Astrocyte (in vitro differentiated cells and primary cell): ENCODE measurements at places on chromosomes 1 and 21. TPM values are rescaled to one million over a fixed set of nuclear protein-coding genes. Genes with fewer than 3 reads are reported as not detected.

DNA sequence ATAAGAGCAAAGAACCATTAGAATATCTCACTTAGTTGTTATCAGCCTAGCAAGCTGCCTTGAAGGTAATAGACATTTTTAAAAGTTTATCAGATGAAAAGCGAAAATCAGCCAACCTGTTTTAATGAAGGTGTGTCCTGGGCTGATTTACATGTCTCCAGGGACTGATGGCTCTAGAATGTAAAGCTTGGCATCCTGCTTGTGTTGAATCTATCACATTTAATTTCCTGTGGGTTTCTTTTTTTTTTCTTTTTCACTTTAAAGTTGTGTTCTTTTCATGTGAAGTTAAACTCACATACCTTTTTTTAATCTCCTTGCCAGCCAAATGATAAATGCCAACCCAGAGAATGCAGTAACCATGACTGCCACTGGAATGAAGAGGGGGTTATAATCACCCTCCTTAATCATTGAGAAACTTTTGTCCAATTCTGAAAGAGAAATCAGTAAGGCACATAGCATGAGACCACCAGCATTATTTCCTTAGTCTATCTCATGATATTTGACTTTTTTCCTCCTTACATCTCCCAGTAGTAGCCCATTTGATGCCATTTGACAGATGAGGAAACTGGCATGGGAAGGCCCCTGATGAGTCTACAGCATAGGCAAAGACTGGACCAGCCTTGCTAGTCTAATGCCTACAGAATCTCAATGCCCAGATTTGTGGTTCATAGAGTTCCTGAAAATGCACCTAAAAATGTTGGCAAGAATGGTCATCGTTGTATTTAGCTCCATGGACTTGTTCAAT lies 10.0 kb downstream of the SELL start:
- no peak for DNase-seq

- DNase-seq = no peak
Measured at GRCh38 chr1:8217011-8217711, 100.8 kb upstream of the SLC45A1 start.

DNA sequence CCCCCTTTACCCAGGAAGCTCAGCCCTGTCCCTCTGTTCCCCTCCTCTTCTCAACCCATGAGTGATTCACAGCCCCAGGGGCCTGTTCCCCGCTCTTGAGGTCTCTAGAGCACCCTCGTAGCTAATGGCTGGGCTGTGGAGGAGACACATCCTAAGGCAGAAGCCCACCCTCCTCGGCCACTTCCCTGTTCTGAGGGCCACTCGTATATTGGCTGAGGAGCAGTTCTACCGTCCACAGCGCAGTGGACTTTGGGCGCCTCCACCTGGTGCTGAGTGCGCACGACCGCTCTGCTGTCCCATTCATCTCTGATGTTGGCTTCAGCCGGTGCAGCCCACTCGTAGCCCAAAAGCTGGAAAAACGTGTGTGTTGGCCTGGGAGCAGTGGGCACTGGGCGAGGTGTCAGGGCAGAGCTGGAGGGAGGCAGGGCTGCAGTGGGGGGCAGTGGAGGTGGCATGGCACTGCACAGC lies 24.5 kb upstream of the PKP1 start:
- DNase-seq = no peak

DNA sequence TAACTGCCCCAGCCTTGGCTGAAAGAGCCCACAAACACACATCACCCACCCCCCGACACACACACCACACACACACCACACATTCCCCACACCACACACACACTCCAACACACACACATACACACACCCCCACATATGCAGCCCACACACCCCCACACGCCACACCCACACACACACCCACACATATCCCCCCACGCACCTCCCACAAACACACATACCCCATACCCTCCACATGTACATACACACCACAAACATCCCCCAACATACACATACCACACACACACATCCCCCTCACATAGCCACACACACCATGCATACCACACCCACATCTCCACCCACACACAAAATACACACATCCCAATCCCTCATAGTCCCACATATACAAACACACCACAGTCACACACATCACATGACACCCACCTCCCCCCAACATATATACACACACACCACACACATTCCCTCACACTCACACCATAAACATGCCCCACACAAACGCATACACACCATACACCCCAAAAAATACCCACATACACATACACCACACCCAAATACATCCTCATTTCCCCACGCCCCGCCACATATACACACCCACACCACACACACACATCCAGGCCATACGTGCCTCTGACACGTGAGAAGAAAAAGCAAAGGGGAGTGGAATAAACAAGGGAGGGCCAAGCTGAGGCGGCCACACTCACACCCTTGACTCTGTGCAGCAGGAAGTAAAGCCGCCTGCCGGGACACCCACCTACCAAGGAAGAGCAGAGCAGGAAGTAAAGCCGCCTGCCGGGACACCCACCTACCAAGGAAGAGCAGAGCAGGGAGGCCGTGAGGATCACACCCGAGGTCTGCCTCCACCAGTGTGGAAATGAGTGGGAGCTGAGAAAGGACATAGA lies 53.7 kb downstream of the HSF2BP start:
- DNase-seq = no peak

- no peak for DNase-seq
Measured at GRCh38 chr21:45097827-45098387, 23.5 kb downstream of the ADARB1 start.

DNA sequence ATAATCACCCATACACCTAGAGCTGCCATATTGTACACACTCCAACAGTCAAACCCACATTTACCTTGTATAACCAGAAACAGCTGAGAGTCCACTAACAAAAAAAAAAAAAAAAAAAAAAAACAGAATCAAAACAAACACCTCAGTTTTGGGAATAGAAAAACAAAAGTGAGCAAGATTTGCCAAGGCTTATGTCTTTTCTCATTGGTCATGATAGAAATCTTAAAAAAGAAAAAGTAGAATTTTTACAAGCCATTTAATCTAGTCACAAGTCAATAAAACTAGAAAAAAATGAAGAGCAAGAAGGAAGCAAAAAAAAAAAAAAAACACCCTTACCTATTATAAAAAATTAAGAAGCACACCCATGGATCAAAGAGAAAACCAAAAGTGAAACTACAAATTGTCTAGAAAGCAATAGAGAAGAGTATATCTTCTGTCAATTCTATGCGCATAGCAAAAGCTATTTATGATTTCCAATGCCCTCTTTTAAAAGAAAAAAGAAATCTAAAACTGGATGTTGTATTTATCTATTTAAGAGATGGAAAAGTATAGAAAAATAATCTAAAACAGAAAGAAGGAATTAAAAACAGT lies 113.2 kb upstream of the GALNT2 start:
- DNase-seq = no peak

DNA sequence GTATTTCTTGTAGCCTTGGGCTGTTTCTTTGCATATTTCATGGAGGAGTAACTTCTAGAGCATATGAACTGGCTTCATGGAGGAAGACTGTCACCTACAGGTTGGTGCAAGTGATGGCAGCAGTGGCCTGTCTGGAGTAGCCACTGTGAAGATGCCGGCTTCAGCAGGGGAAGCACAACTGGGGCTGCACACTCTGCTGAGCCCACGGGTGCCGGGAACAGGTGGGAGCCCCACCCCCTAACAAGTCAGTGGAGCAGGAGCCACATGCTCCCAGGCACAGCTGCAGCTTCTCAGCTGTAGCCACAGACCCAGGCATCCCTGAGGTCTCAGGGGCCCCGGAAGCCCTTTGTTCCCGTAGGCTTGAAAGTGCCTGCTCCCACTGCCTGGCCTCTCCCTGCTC lies 43.2 kb upstream of the C1orf185 start:
- no peak for DNase-seq

DNA sequence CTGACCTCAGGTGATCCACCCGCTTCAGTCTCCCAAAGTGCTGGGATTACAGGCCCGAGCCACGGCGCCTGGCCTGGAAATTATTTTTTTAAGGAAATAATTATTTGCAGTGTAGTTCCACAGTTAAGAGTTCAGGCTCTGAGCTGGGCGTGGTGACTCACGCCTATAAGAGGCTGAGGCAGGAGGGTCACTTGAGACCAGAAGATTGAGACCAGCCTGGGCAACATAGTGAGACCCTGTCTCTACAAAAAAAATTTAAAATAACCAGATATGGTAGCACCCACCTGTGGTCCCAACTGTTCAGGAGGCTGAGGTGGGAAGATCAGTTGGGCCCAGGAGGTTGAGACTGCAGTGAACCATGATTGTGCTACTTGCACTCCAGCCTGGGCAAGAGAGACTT lies 13.9 kb downstream of the H3-3A start:
- no peak for DNase-seq

DNA sequence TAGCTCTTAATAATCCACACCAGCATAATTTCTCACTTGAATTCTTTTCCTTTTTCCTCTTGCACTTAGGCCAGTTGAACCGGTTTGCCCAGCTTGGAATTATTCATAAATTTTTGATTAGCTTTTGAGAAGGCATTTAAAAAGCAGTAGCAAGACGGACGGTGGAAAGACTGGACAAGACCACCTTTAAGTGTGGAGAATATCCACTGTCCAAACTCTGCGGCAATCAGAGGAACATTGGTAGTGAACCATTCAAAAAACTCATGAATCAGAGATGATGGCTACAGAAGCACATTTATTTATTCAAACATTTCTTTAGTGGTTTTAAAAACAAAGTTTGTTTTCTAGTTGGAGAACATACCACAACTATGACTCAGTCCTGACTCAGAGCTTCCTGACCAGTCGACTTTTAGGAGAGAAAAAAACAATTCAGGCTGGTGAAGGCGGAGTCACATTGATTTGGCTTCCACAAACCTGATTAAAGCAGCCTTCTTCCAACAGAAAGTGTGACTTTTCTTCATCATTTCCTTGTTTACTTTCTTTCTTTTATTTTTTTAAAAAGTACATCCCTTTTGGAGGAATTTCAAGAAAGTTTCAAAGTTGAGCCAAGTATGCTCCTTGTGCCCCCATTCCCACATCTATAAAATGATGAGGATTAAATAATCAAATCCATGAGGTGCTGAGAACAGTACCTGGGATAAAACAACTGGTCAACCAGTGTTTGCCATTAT lies 128.8 kb downstream of the ADSS2 start:
- peak; percentile 95 for DNase-seq

GRCh38 chr1:81299892-81300291 lies 500.8 kb upstream of the ADGRL2 start:
- no peak for DNase-seq

GRCh38 chr1:28790377-28791035 lies 21.5 kb upstream of the OPRD1 start:
- no peak for DNase-seq

DNA sequence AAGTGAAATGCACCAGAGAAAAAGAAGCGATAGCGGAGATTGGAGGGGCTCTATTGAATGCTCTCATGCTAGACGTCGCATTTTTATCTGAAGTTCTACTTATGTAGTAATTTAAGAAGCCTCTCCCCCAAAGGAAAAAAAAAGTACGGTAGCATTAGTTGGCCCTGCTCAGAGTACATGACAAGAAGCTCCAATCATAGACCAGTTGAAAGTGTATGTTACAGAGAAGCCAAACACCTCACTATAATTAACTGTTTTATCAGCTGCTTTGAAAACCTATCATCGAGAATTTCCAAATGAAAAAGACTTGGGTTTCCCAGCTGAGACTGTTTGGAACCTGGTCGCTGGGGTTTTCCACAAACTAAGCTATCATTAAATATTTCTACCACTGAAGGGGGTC lies 19.6 kb upstream of the OVAAL start:
- no peak for DNase-seq

GRCh38 chr1:241857131-241857530 lies 9.1 kb downstream of the EXO1 start:
- no peak for DNase-seq

DNA sequence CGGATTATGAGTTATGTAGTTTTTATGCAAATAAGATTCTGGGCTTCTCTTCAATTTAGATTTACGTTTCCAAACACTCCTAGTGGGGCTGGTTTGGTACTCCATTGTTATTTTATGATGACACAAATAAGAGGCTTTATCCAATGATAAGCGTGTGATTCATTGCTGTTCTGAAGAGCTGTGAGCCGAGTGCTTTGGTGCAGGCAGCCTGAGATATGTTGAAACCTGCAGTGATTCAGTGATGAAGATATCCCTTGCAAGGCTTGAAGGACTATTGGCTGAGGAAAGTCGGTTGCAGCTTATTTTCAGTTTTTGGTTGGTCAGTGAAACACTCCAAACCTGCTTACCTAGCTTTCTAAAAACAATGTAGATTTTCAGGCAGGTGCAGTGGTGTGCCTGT lies 112.2 kb downstream of the RYR2 start:
- DNase-seq = peak; percentile 0

- DNase-seq = peak; percentile 29
Measured at GRCh38 chr1:154866257-154867063, 3.6 kb downstream of the KCNN3 start.

- DNase-seq = peak; percentile 27
Measured at GRCh38 chr1:241423541-241424479, 66.8 kb upstream of the RGS7 start.

DNA sequence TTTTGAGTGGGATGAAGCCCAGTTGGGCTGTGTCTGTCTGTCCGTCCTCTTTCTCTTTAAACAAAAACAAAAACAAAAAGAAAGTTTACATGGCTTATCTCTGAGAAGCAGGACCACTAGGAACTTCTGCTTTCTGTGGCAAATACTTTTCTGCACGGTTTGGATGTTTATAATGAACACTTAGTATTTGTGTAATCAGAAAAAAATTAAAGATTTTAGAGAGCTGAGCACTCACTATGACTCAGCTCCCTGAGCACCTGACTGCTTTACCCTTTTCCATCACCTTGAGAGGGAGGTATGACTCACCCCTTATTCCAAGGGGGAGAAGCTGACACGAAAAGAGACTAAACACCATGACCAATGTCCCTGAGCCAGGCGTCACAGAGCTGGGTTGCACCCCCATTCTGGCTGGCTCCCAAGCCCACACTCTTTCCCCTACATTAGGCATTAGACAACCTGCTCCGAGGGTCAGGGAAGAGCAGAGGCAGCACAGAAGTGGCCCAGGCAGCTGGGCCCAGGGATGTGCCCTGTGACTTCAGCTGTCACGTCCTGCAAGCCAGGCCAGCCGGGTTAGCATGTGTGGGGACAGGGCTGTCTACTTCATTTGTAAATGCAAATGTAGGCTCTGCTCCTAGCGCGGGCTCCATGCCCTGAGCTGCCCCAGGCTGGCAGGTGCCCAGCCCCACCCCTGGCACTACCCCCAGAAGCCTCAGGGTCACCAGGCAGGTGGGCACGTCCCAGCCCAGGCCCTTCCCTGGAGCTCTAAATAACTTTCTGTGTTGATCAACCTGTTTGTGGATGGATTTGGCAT lies 30.4 kb downstream of the RAP1GAP start:
- DNase-seq = peak; percentile 67

GRCh38 chr1:1087351-1088028 lies 13.4 kb upstream of the RNF223 start:
- no peak for DNase-seq

Gene DPYD
- total RNA-seq = 7.5 and 8.8 TPM in 2 replicates

Gene LRRC53
- not detected in 2 replicates for total RNA-seq

Gene RGSL1
- not detected in 2 replicates for total RNA-seq

Gene RGS2
- 10.5 and 13.8 TPM in 2 replicates for total RNA-seq

Gene CELA3A
- total RNA-seq = not detected in 2 replicates

Gene CCSAP
- 7.6 and 8.0 TPM in 2 replicates for total RNA-seq

Gene STRIP1
- 40.8 and 42.5 TPM in 2 replicates for total RNA-seq

Gene GART
- 95.4 and 99.5 TPM in 2 replicates for total RNA-seq

Gene KLHDC8A
- 0.39 and 0.50 TPM in 2 replicates for total RNA-seq
